ENCODE measurements at places on chromosomes 7 and 10. TPM values are rescaled to one million over a fixed set of nuclear protein-coding genes. Genes with fewer than 3 reads are reported as not detected.

The MYPN gene
- polyA plus RNA-seq, result not detected

The RSU1 gene
- 22.2 TPM for polyA plus RNA-seq

The FXYD4 gene
- polyA plus RNA-seq, result not detected

The CPA1 gene
- polyA plus RNA-seq, result not detected

The C10orf67 gene
- 0.48 TPM for polyA plus RNA-seq

The TMEM72 gene
- 1.4 TPM for polyA plus RNA-seq

The MEST gene
- polyA plus RNA-seq, result 153 TPM

The TFEC gene
- polyA plus RNA-seq, result not detected

The GPR158 gene
- 2.1 TPM for polyA plus RNA-seq

The LRRD1 gene
- polyA plus RNA-seq, result 2.7 TPM

The GPR85 gene
- polyA plus RNA-seq, result 89.4 TPM

The TAS2R5 gene
- polyA plus RNA-seq, result 9.4 TPM

The PROSER2 gene
- polyA plus RNA-seq, result 0.20 TPM

The TBXAS1 gene
- 2.8 TPM for polyA plus RNA-seq

The ANKRD61 gene
- not detected for polyA plus RNA-seq

The SOSTDC1 gene
- 0.52 TPM for polyA plus RNA-seq

The C10orf105 gene
- polyA plus RNA-seq, result 0.11 TPM

The NYAP1 gene
- polyA plus RNA-seq, result 70.1 TPM

The PLXNA4 gene
- polyA plus RNA-seq, result 7.2 TPM

The TMEM270 gene
- polyA plus RNA-seq, result not detected

The CTAGE15 gene
- not detected for polyA plus RNA-seq

The NRP1 gene
- 23.2 TPM for polyA plus RNA-seq

The IFIT3 gene
- polyA plus RNA-seq, result not detected

The UPF2 gene
- polyA plus RNA-seq, result 14.3 TPM
